ENCODE measurements at places on chromosomes 3 and 15. TPM values are rescaled to one million over a fixed set of nuclear protein-coding genes. Genes with fewer than 3 reads are reported as not detected.

The DLL4 gene
- total RNA-seq = 6.5 TPM

The CLDN1 gene
- 8.8 TPM for total RNA-seq

The PDZRN3 gene
- total RNA-seq = 143 TPM

The KCNAB1 gene
- 9.5 TPM for total RNA-seq

The HYAL3 gene
- 4.1 TPM for total RNA-seq

The PAK6 gene
- 13.8 TPM for total RNA-seq

The FAM107A gene
- total RNA-seq = 54.5 TPM

The KNG1 gene
- total RNA-seq = 0.91 TPM

The LRRIQ4 gene
- total RNA-seq = not detected

The CA12 gene
- 3.0 TPM for total RNA-seq

The TRIM42 gene
- total RNA-seq = not detected

The SSUH2 gene
- total RNA-seq = 0.27 TPM

DNA sequence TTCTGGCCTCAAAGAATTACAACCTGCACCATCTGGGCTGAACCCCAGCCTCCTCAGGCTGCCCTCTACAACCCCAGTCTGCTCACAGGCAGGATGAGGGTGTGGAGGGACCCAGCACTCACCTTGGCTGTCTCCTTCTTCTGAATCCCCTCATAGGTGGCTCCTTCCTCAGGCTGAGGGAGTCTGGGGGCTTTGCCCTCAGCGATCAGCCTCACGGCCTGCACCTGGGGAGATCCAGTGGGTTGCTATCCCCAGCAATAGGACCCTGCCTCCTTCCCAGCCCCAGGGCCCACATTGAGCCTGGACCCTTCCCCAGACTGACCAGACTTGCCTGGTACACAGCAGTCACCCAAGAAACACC lies 25.1 kb downstream of the ALDH1L1 start:
- H3K4me3 ChIP-seq = no peak overlapping the region
- no peaks in the 10 kb centered on the region for H3K36me3 ChIP-seq
- H3K4me1 ChIP-seq = no peaks in the 10 kb centered on the region
- H3K27me3 ChIP-seq = no peaks in the 10 kb centered on the region

GRCh38 chr3:171765511-171765887 lies 44.8 kb downstream of the PLD1 start:
- peak overlapping the region; percentile 21 for H3K27ac ChIP-seq
- H3K4me1 ChIP-seq = no peaks in the 10 kb centered on the region
- H3K36me3 ChIP-seq = no peaks in the 10 kb centered on the region
- H3K4me3 ChIP-seq = no peak overlapping the region
- no peak for DNase-seq
- H3K27me3 ChIP-seq = no peaks in the 10 kb centered on the region

- no peaks in the 10 kb centered on the region for H3K36me3 ChIP-seq
- no peak overlapping the region for H3K27ac ChIP-seq
- H3K4me3 ChIP-seq = no peak overlapping the region
- H3K4me1 ChIP-seq = no peaks in the 10 kb centered on the region
- no peak for DNase-seq
- no peaks in the 10 kb centered on the region for H3K27me3 ChIP-seq
Observed at GRCh38 chr3:194194757-194195085, 58.8 kb downstream of the HES1 start.

GRCh38 chr3:141482245-141482922 lies 4.4 kb upstream of the RASA2 start:
- no peaks in the 10 kb centered on the region for H3K36me3 ChIP-seq
- H3K27ac ChIP-seq = no peak overlapping the region
- no peak for DNase-seq
- no peaks in the 10 kb centered on the region for H3K27me3 ChIP-seq
- no peak overlapping the region for H3K4me3 ChIP-seq

DNA sequence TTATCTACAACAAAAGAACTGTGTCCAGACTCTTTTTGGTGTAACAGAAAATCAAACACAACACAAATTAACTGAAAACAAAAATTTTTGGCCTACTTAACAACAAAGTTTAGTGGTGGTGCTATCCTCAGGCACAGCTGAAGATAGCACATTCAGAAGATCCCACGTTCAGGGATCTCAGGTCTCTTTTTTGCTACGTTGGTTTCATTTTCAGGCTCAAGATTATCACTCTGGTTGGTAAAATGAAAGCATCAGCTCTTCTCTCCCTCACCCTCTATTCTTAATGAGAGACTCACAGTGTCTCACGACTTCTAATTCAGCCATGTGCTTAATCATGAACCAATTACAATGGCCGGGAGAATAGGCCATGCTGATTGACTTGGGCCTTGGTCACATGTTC lies 146.9 kb upstream of the PTPRG start:
- DNase-seq = no peak
- no peak overlapping the region for H3K4me3 ChIP-seq
- H3K27me3 ChIP-seq = no peaks in the 10 kb centered on the region
- no peaks in the 10 kb centered on the region for H3K4me1 ChIP-seq

DNA sequence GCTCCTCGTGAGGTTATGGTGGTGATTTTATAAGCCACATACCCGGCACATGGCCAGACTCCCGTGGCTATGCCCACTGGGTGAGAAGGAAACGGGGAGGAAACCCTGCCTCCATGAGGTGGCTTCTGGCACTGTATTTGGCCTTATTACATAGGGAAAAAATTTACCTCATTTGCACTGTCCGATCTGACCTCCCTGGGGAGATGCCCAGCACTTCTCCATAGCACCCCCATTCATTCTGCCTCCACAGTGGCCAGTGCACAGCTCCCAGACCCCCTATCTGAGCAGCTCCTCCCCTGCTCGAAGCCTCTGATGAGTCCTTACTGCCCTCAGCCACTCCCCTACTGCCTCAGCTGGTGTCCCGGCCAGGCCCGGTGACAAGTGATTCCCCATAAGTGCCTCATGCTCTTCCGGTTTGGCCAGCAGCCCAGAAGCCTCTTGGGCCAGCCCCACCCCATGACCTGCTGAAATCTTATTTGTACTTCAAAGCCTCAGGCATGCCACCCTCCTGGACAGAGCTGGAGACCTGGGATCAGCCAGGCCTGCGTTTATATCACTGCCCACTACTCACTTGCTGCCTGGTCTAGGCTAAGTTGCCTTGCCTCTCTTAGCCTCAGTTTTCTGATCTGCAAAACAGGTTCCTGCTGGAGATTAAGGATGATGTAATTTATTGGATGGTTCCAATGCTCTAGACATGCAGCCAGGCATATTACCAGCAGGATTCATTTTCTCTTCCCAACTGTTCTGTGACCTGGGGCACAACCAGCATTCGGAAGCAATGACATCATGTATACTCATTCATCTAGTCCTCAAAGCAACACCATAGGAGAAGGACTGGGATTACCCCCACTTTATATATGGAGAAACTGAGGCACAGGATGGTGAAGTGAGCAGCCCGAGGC lies 30.6 kb upstream of the SLC6A6 start:
- no peaks in the 10 kb centered on the region for H3K36me3 ChIP-seq
- H3K4me1 ChIP-seq = peaks cover 5% of the 10 kb centered on the region
- no peak overlapping the region for H3K4me3 ChIP-seq
- peak overlapping the region; percentile 2 for H3K27ac ChIP-seq

DNA sequence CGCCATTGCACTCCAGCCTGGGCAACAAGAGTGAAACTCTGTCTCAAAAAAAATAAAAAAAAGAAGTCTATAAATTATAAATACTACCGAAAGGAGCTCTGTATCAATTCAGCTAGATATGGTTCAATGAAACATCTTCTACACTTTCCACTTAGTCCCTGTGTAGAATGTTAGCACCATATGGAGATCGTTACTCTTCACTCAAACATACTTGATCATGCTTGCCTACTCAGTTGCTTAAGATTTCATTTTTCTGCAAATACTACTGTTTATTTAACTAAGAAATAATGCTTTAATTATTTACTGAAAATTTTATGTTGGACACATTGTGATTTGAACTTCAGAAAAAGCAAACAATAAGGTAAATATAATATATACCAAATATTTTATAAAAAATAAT lies 17.1 kb upstream of the NANOGP8 start:
- no peaks in the 10 kb centered on the region for H3K36me3 ChIP-seq
- H3K4me3 ChIP-seq = no peak overlapping the region
- H3K27me3 ChIP-seq = no peaks in the 10 kb centered on the region
- H3K4me1 ChIP-seq = no peaks in the 10 kb centered on the region
- H3K27ac ChIP-seq = no peak overlapping the region

DNA sequence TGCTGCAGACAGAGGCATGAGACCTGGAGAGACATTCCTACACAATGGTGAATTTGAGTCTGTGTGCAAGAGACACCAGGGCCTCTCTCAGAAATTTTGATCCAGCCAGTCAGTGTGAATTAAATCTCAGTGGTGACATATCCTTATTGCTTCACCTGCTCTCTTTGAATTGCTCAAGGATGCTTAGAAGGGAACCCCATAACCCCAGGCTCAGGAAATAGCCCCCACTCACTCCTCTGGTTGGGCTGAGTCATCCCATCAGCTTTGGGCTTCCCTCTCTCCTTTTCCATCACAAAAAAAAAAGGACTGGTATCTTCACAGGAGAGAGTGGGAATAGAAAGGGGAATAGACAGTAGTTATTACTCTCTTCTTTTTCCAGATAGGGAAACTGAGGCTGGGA lies 33.0 kb upstream of the LARS2 start:
- H3K4me1 ChIP-seq = no peaks in the 10 kb centered on the region
- no peak overlapping the region for H3K27ac ChIP-seq
- no peaks in the 10 kb centered on the region for H3K36me3 ChIP-seq
- no peak for DNase-seq

DNA sequence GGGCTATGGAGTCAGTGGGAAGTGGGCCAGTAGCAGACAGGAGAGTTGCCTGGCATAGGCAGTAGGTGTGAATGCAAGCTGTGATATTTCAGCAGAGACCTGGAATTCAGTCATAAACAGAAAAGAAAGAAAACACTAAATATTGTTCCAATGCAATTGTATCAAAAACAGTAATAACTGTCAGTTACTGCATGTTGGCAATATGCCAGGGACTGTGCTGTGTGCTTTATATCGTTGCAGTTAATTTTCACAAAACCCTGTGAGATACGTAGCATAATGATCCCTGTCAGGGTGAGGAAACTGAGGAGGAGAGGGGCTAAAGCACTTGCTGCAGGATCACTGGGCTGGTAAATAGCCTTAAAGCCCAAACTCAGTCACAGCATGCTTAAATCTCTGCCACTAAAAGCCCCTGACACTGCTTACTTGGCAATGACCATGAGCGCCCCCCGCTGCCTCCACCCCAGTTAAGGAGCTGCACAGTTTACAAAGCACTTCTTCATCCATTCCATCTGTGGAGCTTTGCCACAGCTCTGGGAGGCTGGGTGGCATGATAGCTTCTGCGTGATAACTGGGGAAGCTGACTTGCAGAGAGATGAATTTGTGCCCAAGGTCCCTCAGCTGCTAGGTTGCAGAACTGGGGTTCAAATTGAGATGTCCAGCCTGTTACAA lies 3.9 kb downstream of the SLC6A1 start:
- DNase-seq = no peak
- H3K27ac ChIP-seq = no peak overlapping the region
- H3K4me1 ChIP-seq = no peaks in the 10 kb centered on the region
- H3K4me3 ChIP-seq = no peak overlapping the region

GRCh38 chr3:37731895-37732294 lies 129.8 kb upstream of the CTDSPL start:
- no peak for DNase-seq
- no peaks in the 10 kb centered on the region for H3K36me3 ChIP-seq
- H3K4me3 ChIP-seq = no peak overlapping the region
- H3K4me1 ChIP-seq = no peaks in the 10 kb centered on the region
- H3K27me3 ChIP-seq = no peaks in the 10 kb centered on the region
- no peak overlapping the region for H3K27ac ChIP-seq

DNA sequence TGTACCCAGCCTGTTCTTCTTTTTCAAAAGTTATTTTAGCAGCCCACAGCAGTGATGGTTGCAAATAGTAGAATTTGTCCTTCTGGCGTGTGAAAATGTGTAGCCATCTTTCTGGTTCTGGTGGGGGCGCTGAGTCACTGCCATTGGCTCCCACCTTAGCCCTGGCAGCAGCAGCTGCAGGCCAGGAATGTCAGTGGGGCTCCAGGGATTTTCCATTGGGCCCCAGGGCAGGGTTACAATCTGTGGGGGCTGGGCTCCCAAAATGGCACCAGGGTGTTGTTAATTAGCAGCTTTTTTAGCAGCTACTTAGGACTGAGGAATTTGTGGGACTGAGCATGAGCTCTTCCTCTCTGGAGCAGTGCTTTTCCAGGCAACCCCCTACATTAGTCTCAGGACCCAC lies 38.9 kb downstream of the TOPAZ1 start:
- DNase-seq = no peak
- no peaks in the 10 kb centered on the region for H3K36me3 ChIP-seq

- no peak for DNase-seq
- H3K4me1 ChIP-seq = no peaks in the 10 kb centered on the region
- no peak overlapping the region for H3K4me3 ChIP-seq
Observed at GRCh38 chr3:134039161-134039862, 9.6 kb upstream of the SLCO2A1 start.

GRCh38 chr3:113662824-113663223 lies 33.6 kb downstream of the USF3 start:
- H3K4me3 ChIP-seq = no peak overlapping the region
- no peak overlapping the region for H3K27ac ChIP-seq
- H3K4me1 ChIP-seq = no peaks in the 10 kb centered on the region
- H3K36me3 ChIP-seq = no peaks in the 10 kb centered on the region

DNA sequence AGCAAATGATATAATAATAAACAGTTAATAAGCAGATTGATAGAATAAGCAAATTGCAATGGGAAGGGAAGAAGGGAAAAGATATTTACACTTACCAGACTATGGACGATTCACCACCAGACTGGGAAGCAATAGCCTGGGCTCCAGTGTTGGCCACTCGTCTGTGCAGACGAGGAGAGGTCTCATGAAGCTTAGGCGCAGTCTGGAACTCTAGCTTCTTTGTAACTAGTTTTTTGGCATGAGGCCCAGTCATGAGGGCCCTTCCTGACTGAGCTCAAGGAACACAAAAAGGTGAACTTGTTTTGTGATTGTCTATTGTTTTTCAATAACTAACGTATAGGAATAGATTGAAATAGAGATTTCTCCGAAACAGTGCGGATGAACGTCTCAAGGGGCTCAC lies 63.3 kb upstream of the GATM start:
- H3K4me1 ChIP-seq = no peaks in the 10 kb centered on the region
- DNase-seq = no peak
- H3K27ac ChIP-seq = no peak overlapping the region

DNA sequence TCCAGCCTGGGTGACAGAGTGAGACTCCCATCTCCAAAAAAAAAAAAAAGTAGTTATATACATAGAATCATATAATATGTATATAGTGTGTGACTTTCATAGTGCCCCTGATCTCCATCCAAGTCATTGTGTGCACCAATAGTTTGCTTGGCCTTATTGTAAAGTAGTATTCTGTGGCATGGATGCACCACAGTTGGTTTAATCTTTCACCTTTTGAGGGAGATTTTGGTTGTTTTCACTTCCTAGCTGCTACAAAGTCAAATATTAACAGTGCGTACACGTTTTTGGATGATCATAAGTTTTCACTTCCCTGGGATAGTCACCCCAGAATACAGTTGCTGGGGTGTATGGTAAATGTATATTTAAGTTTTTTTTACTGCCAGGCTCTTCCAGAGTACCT lies 162.8 kb downstream of the PTPRG start:
- no peaks in the 10 kb centered on the region for H3K27me3 ChIP-seq
- H3K36me3 ChIP-seq = no peaks in the 10 kb centered on the region
- H3K4me3 ChIP-seq = no peak overlapping the region
- DNase-seq = no peak
- no peaks in the 10 kb centered on the region for H3K4me1 ChIP-seq

Data from prostate gland (tissue), 2 donors.